Activated T-cell treated with anti-CD3 and anti-CD28 coated beads for 24 hours (primary cell): ENCODE measurements at places on chromosomes 6 and 20.

GRCh38 chr6:101486726-101487125, 93.2 kb downstream of the GRIK2 start:
- DNase-seq = no peak

GRCh38 chr6:37051138-37052026, 45.9 kb downstream of the FGD2 start:
- peak; percentile 79 for DNase-seq

DNA sequence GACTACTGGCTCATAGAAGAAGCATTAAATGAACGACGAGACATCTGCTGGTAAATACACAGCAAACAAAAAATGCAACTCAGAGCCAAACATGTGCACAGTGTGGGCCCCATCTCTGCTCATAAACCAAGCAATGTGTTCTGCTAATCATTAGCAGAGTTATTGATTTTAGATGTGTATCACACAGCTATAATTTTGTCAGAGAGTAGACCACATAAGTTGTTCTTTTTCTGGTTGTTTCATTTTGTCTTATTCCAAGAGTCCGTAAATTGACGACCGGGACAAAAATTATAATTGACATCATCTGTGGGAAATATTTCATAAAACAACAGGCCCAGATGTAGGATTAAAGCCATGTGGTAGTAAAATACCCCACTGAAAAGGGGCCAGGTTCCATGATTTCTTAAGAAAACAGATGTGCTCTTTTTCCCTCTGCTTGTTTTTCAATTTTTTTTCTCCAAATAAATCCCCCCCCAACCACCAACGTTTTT, 423.6 kb downstream of the HAO1 start:
- no peak for DNase-seq

DNA sequence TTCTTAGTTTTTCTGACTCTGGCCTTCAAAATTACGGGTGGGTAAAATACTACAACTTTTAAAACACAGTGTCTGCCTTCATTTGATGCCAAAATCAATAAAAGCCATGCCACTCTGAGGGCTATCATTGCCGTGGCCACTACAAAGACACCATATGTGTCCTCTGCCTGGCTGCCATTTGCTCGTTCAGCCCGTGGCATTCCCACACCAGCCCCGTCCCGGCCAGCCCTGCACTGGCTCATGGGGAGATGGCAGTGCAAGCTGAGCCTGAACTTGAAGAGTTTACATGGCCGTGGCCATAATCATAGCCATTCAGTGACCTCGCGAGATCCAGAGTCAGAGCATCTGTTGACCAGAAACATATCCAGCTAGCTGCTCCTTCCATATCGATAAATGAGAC, 79.2 kb downstream of the SMOC2 start:
- DNase-seq = no peak

DNA sequence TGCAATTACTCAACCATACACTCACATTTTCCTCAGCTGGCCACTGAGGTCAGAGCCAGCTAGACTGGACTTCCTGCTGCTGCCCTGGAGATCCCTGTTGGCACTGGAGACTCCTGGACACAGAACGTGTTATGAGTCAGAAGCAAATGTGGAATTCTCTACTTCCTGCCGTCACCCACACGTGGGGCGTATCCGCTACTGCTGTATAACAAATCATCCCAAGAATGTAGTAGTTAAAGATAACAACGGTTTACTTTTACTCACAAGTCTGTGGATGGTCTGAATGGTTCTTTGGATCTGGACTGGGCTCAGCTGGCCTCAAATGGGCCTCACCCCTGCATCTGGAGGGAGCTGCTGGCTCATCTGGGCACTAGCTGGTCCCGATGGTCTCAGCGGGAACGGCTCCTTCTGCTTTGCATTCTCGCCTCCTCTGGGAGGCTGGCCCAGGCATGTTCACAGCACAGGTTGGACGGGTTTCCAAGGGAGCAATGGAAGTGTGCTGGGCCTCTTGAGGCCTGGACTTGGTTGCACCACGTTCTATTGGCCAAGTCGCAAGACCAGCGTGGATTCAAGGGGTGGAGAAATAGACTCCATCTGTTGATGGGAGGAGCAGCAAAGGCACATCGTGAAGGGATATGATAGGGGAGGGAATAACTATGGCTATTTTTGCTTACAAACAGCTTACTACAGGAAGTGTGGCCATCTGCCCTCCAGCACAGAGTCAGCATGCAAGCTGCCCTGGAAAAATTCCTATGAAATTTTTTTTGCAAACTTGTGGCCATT, 118.5 kb downstream of the SNX5 start:
- no peak for DNase-seq

DNA sequence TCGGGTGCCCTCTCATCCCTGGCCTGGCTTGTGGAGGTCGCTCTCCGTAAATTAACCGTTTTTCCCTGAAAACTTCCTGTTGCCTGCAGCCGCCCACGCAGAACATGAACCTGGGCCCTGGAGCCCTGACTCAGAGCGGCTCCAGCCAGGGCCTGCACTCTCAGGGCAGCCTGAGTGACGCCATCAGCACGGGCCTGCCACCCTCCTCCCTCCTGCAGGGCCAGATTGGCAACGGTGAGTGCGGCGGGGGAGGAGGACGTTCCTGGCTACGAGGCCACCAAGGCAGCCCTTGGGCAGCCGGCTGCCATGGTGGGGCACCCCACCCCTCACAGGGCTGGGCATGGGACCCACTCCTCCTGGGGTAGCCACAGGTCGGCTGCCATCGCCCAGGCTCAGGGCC, 17.8 kb downstream of the SS18L1 start:
- no peak for DNase-seq

DNA sequence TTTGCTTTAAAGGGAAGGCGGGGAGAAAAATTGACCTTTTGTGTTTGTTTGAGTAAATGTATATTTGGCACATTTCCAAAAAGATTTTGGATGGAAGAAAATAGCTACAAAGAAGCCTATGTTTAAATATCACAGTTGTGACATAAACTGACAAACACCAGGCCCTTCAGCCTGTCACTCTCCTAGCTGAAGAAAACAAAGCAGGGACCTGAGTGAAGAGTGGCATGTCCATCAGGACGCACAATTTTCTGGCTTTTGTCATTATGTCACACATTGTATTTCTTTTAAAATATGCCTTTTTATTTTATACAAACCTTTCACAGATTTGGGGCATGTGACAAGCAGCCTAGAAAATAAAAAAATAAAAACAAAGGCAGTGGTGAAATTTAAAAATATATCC, 241.2 kb downstream of the OGFRL1 start:
- no peak for DNase-seq

DNA sequence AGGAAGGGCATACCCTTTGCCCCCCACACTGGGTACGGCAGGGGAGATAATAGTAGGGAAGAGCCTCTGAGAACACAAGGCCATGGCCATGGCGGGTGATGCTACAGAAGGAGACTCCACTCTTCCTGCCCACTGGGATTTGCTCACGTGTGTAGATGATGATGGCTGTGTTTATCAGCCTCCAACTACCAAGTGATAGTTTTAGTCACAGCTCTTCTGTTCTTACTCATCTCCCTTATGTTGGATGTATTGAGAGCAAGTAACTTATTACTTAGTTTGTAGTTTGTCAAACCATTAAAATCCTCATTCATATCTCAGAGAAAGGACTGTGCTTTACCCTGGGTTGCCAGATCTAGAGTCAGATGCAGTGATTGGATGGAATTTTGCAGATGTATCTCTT, 66.0 kb downstream of the CDH26 start:
- DNase-seq = no peak

GRCh38 chr6:38163186-38164130, 343.9 kb downstream of the ZFAND3 start:
- no peak for DNase-seq

GRCh38 chr6:34179106-34179720, 33.3 kb upstream of the GRM4 start:
- DNase-seq = no peak

- DNase-seq = no peak
These were observed 1.4 kb downstream of the PAQR8 start for GRCh38 chr6:52363228-52363867.

DNA sequence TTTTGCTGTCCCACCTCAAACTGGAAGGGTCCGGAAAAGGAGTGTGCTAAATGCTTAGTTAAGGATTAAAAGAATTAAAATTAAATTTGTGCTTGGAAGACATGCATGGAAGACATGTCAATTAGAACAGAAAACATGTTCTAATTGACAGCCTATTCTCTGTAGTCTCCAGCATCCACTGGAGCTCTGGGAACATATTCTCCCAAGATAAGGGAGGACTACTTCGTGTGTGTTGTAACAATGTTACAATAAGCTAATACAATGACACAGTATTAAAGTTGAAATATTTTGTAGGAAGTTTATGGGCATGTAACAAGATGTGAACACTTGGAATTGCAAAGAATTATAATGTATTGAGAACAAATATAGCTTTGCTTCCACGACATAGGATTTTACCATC, 567.4 kb upstream of the CITED2 start:
- no peak for DNase-seq

DNA sequence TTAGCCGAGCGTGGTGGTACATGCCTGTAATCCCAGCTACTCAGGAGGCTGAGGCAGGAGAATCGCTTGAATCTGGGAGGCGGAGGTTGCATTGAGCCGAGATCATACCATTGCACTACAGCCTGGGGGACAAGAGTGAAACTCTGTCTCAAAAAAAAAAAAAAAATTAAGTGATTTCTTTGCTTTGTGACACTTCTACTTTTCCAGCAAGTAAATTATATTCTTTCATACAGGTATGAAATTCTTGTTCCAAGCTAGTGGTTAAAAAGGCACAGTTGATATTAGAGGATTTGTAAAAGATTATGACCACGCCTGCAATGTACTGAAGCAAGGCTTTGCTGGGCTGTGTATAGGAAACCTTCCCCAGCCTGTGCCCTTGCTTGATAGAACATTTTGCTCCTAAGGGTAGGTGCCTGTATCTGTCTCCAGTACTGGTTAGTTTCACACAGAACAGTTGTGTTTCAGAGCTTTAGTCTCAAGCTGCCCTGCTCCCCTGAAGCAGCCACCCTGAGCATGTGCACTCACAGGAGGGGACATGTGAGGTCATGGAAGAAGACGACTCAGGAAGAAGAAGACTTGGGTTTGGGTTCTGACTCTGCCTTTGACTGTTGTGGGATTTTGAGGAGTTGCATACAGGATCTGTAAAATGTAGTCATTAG, 10.2 kb downstream of the PTPN1 start:
- DNase-seq = peak; percentile 37

- DNase-seq = no peak
These were observed 158.4 kb upstream of the MYLIP start for GRCh38 chr6:15970517-15970916.

DNA sequence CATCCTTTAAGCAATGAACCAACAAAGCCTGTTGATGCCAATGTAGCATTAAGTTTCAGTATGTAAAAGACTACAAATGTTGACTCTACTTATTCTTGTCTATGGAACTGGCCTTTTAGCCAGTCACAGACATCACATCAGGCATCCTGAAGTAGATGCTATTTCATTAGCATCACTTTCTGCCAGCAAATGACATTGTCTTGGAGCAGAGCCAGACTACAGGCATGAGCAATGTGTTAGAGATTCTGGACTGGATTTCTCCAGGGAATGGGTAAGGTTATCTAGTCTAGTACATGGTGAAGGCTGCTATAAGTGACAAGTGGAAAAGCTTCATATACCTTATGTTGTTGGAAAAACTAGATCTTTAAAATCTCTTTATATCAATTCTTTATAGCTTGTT, 142.9 kb downstream of the ADGRB3 start:
- no peak for DNase-seq

DNA sequence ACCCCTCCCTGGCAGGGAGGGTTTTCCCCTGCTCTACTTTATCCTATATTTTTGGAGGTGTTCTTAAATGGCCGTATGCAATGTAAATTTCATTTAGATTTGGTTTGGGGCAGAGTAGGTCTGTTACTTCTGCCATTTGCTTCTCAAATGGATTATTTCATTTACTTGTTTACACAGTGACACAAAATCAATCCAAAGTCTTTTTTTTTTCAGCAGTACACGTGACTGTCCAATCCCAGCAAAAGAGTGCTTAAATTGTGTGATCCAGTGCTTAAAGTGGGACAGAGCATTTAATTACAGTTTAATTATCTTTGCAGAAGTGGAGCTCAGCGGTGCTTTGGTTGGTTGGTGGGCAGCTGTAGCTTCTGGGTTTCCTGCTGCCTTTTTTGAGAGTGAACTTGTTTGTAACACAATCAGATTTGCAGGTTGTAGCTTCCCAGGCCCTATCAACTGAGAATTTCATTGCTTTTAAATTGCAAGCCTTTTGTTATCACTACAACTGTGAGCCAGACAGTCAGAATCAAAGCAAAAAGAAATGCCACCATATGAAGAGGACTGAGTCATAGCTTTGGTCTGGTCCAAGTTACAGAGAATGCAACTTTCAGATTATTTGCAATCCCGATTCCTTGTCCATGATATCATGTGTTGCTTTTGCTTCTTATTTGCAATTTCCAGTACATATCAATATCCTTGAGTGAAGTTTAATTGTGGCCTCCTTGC, 216.9 kb downstream of the DOK5 start:
- no peak for DNase-seq

DNA sequence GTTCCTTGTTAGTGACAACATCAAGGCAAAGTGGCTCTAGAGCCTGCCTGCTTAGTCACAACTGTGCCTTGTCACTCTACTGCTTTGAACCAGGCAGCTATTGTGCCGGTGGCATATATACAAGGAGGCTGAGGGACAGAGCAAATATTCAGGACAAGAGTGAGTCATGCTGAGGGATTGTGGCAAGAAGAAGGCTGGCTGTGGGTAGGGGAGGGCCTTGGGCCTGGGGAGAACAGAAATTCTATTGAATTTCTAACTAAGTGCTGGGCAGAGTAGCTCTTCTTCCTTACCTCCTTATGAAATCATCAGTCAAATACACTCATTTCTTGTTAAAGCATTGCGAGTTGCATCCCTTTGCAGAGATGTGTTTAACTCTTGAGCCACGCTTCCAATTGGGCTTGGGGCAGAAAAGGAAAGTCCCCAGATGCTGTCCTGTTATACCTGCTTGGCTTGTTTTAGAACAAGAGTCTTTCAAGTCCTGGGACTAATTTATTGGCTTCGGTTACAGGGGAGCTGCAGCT, 59.7 kb downstream of the PFDN4 start:
- no peak for DNase-seq

GRCh38 chr6:55433446-55434130, 106.3 kb downstream of the GFRAL start:
- DNase-seq = no peak

- DNase-seq = no peak
These were observed 186.6 kb downstream of the DOK5 start for GRCh38 chr20:54661880-54662465.

GRCh38 chr6:35473075-35473849, 5.1 kb downstream of the RPL10A start:
- no peak for DNase-seq
